Nephron progenitor cell (in vitro differentiated cells): ENCODE measurements at places on chromosomes 5 and 9.

DNA sequence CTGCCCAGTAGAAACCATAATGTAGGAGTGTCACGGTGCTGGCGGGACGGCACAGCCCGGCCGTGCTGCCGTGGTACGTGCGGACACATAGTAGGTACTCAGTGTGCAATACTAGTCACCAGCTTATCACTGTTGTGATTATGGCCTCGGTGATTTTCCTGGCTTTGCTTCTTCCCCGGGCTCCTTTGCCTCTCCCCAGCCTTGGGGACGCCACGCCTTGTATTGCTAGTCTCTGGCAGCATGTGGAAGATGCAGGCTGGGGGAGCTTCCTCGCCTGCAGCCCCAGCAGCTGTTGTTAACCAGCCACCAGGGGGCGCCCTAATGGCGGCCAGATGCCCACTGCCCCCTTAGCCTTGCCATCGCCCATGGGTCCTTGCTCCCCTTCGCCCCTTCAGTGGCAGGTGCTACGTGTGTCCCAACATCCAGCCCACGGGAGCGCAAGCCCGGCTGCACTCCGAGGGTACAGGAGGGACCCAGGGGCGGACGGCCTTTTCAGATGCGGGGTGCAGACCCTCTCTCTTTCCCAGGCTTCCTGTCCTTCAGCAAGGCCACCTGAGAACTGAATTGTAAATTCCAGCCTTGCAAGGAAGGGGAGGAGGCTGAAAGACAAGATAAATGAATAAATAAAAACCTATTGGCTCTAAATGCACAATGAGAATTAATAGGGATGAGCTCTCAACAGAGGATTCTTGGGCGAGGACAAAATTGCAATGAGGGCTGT is 8.0 kb downstream of the NTNG2 start:
- peak; percentile 78 for DNase-seq

- no peak for DNase-seq
Measured at GRCh38 chr5:132225165-132226032, 2.3 kb downstream of the P4HA2 start.

GRCh38 chr9:133986061-133986460 is 6.1 kb downstream of the VAV2 start:
- DNase-seq = no peak

DNA sequence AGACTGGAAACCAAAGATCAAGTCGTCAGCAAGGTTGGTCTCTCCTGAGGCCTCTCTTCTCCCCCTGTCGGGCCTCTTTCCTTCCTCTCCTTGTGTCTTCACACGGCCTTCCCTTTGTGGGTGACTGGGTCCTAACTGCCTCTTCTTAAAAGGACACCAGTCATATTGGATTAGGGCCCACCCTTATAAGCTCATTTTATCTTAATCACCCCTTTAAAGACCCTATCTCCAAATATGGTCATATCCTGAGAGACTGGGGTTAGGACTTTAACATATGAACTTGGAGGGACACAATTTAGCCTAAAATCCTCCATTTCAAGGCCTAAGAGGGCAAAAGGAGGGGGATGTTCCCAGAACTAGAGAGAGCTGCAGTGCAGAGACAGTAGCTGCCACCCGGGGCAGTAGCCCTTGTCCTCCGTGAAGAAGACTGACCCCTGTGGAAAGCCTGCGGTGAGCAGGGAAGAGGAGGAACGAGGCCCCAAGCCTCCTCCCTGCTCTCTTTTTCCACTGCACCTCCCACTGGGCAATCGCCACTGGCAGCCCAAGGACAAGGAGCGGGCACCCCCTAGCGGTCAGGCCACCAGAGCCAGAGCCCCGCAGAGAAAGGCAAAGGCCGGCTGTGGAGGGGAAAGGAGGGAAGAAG is 34.9 kb downstream of the CFAP90 start:
- peak; percentile 93 for DNase-seq

DNA sequence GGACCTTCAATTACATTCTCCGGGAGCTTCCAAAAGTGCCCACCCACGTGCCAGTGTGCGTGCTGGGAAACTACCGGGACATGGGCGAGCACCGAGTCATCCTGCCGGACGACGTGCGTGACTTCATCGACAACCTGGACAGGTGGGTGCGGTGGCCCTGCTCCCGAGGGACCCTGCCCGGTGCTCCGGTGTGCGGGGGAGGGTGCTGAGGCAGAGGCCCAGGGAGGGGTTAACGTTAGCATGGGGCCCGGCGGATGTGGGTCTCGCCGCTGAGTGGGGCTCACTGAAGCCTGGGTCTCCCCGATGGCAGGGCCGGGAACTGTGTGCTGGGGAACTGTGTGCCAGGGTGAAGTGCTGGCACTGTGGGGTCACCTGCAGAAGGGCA is 10.6 kb upstream of the AJM1 start:
- DNase-seq = no peak

GRCh38 chr5:52728224-52728623 is 59.5 kb upstream of the ITGA1 start:
- no peak for DNase-seq

GRCh38 chr5:6166698-6167394 is 211.5 kb downstream of the MED10 start:
- no peak for DNase-seq

DNA sequence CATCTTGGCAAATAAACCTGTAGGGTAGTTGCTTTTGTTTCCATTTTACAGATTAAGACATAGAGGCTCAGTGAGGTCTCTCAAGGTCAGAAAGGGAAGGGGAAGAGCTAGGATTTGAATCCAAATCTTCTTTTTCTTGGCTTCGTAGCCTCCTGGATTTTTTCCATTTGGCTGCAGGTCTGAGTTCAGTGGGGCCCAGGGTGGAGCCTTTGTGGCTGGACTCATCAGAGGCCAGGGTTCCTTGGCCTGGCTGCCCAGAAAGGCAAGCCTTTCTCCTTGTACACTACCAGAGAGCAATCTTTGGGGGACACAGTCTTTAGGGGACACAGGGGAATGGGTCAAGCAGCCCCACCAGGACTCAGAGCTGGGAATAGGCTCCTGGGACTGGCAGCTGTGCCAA is 10.5 kb upstream of the TRAF1 start:
- DNase-seq = no peak

- DNase-seq = peak; percentile 97
Measured at GRCh38 chr9:35646533-35647265, 4.0 kb downstream of the SIT1 start.

DNA sequence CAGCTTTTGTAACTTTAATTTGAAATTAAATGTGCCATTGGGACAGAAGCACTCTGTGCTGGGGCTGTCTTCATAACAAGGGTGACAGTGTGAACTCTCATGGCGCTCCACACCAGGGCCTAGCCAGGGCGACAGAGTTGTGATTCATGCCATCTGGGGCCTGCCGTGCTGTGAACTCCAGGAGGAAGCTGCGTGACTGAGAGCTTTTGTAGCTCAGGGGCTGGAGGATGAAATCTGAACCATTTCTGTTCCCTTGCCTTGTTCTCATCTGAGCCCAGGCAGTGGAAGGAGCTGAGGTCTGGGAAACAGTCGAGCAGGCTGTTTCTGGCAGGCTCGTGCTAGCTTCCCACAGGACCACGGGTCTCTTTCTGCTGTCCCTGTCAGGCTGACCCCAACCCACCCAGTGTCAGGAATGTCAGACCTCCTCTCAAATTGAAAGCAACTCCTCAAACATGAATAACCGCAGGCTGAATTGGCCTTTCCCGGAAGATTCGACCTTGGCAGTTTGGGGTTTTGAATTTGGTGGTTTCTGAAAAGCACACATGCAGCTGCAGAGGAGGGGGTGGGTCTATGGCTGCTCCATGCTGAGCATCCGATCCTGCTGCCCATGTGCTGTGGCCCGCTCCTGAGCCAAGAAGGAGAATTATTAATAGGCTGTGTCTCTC is 69.2 kb upstream of the RPS23 start:
- DNase-seq = peak; percentile 31

- no peak for DNase-seq
Measured at GRCh38 chr9:98007251-98007928, 24.2 kb downstream of the ANP32B start.

DNA sequence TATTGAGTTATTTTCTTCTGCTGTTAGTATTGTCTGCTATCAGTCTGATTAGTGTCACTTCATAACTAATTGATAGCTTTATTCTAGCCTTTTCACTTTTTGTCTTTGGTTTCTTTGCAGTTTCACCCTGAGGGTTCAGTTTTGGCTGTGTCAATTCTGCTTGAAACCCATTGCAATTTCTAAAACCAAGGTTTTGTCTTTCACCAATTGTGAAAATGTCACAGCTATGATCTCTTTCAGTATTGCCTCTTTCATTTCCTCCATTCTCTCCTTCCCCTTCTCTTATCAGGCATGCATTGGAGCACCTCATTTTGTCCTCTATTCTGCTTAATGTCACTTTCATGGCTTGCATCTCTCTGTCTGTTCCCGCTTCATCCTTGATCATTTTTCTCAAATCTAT is 248.1 kb downstream of the YTHDC2 start:
- DNase-seq = no peak

GRCh38 chr5:172534229-172535107 is 80.1 kb upstream of the SH3PXD2B start:
- DNase-seq = no peak
